ENCODE measurements at places on chromosomes 6 and 20. TPM values are rescaled to one million over a fixed set of nuclear protein-coding genes. Genes with fewer than 3 reads are reported as not detected.

The BCAS1 gene
- 0.15 TPM for total RNA-seq

The TBXT gene
- not detected for total RNA-seq

The HSPA12B gene
- total RNA-seq: not detected

The FUT9 gene
- not detected for total RNA-seq

The MYCT1 gene
- total RNA-seq: not detected
